ENCODE measurements at places on chromosomes 11 and 22.

GRCh38 chr11:4619514-4619913 lies 11.5 kb upstream of the TRIM68 start:
- DNase-seq: no peak

- no peak for DNase-seq
Measured at GRCh38 chr22:41239443-41240128, 1.1 kb downstream of the CHADL start.

- no peak for DNase-seq
Measured at GRCh38 chr11:57417056-57417455, 9.9 kb downstream of the SLC43A3 start.

GRCh38 chr22:21731503-21731902 lies 4.1 kb downstream of the YPEL1 start:
- DNase-seq: no peak

- no peak for DNase-seq
Measured at GRCh38 chr11:70901951-70902521, 350.3 kb downstream of the SHANK2 start.

DNA sequence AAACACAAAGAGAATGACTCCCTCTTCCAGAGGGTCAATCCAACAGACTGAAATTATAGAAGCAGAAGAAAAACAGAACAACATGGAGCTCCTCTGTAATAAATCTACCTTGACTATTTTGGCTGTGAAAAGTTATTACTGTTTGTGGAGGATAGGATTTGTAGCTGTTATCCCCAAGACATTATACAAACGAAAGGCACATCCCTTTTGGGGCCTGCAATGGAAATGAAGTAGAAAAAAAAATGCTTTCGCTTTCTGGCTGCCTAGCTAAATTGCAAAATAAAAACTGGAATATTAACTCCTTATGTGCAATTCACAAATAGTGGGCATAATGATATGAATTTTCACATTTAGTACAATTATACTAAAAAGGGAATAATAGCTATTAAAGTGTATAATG lies 123.8 kb upstream of the CCDC179 start:
- no peak for DNase-seq

- no peak for DNase-seq
Measured at GRCh38 chr11:65555693-65556231, 2.4 kb downstream of the LTBP3 start.

GRCh38 chr11:121249039-121249663 lies 43.4 kb upstream of the SC5D start:
- DNase-seq: peak; percentile 37

- no peak for DNase-seq
Measured at GRCh38 chr11:86669424-86669823, 3.0 kb downstream of the ME3 start.

DNA sequence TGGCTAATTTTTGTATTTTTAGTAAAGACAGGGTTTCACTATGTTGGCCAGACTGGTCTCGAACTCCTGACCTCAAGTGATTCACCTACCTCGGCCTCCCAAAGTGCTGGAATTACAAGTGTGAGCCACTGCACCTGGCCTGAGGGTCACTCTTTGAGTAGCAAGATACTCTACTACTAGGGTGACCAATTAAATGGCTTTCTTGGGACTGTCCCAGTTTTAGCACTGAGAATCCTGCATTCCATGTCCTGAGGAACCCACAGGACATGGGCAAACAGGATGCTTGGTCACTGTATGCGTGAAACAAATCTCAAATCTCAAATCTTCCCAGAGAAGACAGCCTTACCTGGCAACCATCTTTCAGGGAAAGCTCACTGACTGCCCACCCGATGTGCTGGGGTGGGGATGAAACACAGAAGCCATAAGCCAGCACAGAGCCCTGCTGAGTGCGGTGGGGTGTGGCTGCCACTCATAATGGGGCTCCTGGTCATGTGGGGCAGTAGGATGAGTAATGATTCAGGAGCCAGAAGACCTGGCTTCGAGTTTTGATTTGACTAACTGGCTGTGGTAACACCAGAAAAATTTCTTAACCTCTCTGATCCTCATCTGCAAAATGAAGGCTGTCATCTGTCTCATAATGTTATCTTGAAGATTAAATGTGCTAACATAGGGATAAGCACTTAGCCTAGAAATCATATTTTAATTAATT lies 11.5 kb downstream of the CLMP start:
- peak; percentile 70 for DNase-seq

- DNase-seq: peak; percentile 76
Measured at GRCh38 chr22:50148991-50149721, 21.4 kb upstream of the PANX2 start.

GRCh38 chr11:73346186-73346935 lies 29.8 kb upstream of the RELT start:
- DNase-seq: no peak

DNA sequence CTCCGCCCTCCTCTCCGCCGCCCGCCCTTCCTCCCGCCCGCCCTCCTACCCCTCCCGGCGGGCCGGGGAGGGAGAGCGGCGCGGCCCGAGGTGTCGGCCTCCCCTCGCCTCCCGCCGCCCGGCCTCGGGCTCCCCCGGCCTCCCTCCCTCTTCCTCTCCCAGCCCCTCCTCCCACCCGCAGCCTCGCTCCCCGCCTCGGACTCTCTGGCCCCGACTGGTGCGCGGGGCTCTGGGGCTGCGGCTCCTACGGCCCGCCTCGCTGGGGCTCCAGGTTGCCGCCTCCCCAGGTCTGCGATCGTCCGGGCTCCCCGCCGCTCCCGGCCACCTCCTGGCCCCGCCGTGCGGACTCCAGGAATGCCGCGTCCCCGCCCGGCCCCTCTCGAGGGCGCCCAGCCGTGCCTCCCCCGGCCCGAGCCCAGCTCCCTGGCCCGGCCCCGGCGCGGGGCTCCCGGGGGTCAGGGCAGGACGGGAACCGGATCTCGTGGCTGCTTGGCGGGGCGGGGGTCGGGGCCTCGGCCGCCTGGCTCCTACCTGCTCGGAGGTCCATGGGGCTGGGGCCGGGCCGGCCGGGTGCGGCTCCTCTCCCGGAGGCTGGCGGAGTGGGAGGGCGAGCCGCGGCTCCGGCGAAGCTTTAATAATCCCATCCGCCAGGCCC lies at the start of gene CLCF1:
Gene CLCF1, minus strand, starts transcription at position 606 of the 655 bp plus-strand sequence. Its CDS starts 59 bp downstream, at position 547.
- DNase-seq: no peak

GRCh38 chr11:126334659-126335462 lies 20.6 kb upstream of the ST3GAL4 start:
- no peak for DNase-seq

- no peak for DNase-seq
Measured at GRCh38 chr11:41121600-41121999, 337.9 kb downstream of the LRRC4C start.

- DNase-seq: no peak
Measured at GRCh38 chr11:126417091-126417862, 61.8 kb downstream of the ST3GAL4 start.

GRCh38 chr11:86097980-86098379 lies 29.1 kb upstream of the PICALM start:
- DNase-seq: no peak

DNA sequence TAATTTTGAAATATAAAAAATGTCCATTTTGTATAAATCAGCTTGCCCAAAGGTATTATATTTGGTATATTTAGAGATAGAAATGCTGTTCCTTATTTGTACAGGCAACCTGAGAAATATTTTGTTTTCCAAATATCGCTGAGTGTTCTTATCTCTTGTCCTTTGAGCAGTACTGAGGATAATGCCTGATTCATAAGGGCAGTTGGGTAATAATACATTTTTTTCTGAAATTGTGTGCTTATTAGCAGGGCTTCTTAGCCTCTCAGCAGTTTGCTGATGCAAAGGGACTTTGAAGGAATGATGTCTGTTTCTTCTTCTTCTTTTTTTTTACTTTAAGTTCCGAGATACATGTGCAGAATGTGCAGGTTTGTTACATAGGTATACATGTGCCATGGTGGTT lies 69.1 kb downstream of the LDLRAD3 start:
- no peak for DNase-seq

DNA sequence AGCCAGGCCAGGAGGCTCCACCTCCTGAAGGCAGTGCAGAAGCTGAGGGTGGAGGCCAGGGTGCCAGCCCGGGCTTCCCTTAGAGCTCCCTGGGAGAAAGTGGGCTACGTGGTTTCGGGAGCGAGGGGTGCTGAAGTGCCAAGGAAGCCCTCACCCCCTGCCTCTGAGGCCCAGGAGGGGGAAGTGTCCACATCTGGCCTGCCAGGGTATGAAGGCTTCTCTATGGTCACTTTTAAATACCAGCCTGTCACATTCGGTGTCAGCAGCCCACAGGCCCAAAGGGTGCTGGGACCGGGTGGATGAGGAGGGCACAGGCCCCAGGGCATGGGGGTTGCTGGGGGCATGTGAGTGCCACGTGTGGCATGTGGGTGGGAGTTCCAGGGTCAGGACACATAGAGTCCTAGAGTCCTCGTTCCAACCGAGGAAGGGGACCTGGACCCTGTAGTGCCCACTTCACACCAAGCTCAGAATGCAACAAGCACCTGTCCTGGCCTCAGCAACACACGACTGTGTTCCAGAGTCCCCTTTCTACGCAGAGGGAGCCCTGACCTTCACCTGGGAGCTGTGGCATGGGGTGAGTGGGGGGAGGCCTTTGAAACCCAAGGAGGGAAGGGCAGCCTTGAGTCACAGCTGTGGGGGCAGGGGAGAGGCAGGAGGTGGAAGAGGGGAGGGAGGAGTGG lies 1.7 kb downstream of the SHISA8 start:
- DNase-seq: no peak

GRCh38 chr11:68690671-68691401 lies 6.5 kb downstream of the GAL start:
- DNase-seq: peak; percentile 30

DNA sequence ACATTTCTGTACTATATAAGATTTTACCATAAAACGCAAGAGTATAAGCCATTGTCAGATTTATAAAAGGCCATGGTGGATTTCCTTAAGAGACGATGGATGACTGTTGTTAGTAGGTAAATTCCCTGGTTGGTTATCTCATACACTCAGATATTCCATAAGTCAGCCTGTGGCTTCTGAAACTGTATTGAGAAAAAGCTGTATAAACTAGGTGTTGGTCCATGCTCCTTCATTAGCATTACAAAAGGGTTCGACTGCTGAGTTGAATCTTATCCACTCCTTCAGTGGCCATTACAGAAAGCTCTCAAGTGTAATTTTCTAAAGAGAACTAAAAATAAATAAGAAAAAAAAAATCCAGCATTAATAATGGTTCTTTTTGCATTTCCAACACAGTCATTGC lies 5.3 kb downstream of the GRAP2 start:
- DNase-seq: no peak

GRCh38 chr11:4922304-4922703 lies 1.8 kb downstream of the OR51G1 start:
- DNase-seq: no peak

- DNase-seq: no peak
Measured at GRCh38 chr11:68113986-68114385, 7.2 kb downstream of the CHKA start.

DNA sequence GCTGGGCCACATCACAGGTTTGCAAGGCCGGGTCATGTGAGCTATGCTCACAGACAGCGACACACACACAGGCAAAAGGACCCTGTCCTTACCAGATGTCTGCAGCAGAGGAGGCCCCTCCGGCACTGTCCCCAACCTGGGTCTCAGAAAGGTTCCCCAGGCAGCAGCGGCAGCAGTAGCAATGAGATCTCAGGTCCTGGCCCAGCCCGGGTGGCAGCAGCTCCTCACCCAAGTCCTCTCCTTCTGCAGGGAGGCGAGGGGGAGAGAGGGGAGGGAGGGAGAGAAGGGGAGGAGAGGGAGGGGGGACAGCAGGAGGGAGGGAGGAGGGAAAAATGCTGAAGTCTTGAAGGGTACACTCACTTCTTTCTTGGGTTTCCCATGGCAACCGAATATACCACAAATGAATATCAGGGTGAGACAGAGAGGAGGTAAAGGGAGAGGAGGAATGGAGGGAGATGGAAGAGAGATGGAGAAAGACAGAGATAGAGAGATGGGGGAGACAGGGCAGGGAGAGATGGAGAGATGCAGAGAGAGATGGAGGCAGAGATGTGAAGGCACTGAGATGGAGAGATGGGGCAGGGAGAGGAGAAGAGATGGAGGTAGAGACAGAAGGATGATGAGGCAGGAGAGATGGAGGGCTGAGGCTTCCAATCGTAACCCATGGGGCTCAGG lies 9.5 kb downstream of the ELFN2 start:
- DNase-seq: no peak

DNA sequence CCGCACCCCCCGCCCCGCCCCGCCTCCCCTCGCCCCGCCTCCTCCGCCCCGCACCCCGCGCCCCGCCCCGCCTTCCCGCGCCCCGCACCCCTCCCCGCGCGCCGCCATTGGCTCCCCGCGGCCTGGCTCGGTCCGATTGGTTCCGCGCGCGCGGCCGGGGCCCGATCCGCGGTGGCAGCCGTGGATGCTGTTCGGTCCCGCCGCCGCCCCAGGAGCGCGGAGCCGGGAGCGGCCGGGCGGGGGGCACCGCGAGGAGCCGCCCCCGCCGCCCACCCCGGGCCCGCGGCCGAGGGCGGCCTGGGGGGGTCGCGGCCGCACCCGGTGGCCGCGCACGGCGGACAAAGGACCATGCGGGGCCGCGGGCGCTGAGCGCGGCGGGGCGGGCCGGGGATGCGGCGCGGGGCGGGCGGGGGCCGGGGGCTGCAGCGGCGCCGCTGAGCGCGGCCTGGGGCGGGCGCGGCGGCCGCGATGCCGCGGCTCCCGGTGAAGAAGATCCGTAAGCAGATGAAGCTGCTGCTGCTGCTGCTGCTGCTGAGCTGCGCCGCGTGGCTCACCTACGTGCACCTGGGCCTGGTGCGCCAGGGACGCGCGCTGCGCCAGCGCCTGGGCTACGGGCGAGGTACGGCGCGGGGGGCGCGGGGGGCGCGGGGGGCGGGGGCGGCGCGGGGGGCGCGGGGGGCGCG lies at the start of gene B4GALNT4:
Gene B4GALNT4, plus strand, starts transcription at position 164 of the 683 bp plus-strand sequence. Its CDS starts 305 bp downstream, at position 469.
- no peak for DNase-seq

GRCh38 chr11:15849257-15849656 lies 507.1 kb downstream of the SOX6 start:
- no peak for DNase-seq

DNA sequence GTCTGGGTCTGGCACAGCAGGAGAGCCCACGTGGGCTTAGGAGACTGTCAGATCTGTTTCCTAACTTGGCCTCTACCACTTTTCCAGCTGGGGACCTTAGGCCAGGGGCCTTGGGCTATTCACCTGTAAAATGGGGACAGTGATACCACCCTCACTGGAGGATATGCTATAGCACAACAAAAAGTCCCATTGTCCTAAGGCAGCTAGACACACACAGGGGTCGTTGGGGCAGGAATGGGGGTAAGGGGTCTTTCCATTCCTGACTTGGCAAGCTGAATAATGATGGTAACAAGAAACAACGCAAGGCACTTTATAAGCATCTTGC lies 2.6 kb upstream of the SH3BP1 start:
- DNase-seq: no peak

DNA sequence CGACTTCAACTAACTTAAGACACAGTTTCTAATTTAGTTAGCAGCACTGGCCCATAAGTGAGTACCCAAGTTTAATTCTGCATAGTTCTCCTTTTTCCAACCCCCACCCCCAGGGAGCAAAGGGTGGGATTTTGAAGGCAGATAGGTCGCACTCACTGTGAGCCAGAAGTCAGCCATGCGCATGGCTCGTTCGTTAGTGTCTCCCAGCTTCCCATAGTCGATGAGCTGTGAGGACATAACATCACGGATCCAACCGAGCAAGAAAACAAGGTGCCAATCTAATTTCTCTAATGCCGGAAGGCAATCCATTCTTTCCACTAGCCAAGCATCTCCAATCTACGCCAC lies 577 bp downstream of the MRPL17 start:
- DNase-seq: no peak

- DNase-seq: peak; percentile 93
Measured at GRCh38 chr22:37229805-37230672, 14.0 kb downstream of the RAC2 start.

- no peak for DNase-seq
Measured at GRCh38 chr11:44389963-44390605, 80.1 kb upstream of the ALX4 start.

GRCh38 chr11:82738091-82738490 lies 4.4 kb upstream of the FAM181B start:
- DNase-seq: no peak

All from activated CD4-positive, alpha-beta T cell treated with anti-CD3 and anti-CD28 coated beads, Interleukin-2, amount 50 U/mL, for 16 hours (primary cell).